Immature natural killer cell (primary cell): ENCODE measurements at places on chromosomes 3 and 15. TPM values are rescaled to one million over a fixed set of nuclear protein-coding genes. Genes with fewer than 3 reads are reported as not detected.

GRCh38 chr3:76698136-76698706, 341.7 kb upstream of the ROBO2 start:
- no peaks in the 10 kb centered on the region for H3K27me3 ChIP-seq
- no peak for DNase-seq
- H3K36me3 ChIP-seq, result no peaks in the 10 kb centered on the region
- no peak overlapping the region for H3K4me3 ChIP-seq

The BOC gene
- polyA plus RNA-seq, result not detected

GRCh38 chr3:134517791-134518190, 31.9 kb downstream of the CEP63 start:
- no peak overlapping the region for H3K27ac ChIP-seq
- H3K27me3 ChIP-seq, result no peaks in the 10 kb centered on the region
- DNase-seq, result no peak
- peaks cover 38% of the 10 kb centered on the region for H3K36me3 ChIP-seq
- peaks cover 44% of the 10 kb centered on the region for H3K4me1 ChIP-seq
- no peak overlapping the region for H3K4me3 ChIP-seq

The FYCO1 gene
- polyA plus RNA-seq, result 2.1 TPM

The TMPRSS7 gene
- not detected for polyA plus RNA-seq

- DNase-seq, result no peak
- H3K4me3 ChIP-seq, result no peak overlapping the region
- no peak overlapping the region for H3K27ac ChIP-seq
- H3K4me1 ChIP-seq, result no peaks in the 10 kb centered on the region
- no peaks in the 10 kb centered on the region for H3K36me3 ChIP-seq
Observed at GRCh38 chr15:26757141-26757540, 15.7 kb downstream of the GABRB3 start.

DNA sequence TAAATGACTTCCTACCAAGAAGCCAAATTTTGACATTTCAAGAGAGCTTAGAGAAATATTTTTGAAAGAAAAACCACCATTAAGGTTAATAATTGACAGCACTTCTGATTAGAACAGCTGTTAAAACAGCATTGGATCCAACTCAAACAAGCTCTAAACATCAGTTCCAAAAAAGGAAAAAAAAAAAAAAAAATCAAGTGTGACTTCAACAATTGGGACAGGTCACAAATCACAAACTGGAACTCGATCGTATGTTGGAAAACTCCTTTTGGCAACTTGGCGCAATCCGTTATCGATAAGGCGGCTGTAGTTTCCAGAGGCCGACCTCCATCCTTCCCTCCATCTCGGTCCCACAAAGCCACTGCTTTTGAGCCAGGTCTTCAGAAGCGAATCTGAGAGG, 17.8 kb downstream of the TLE3 start:
- peaks cover 4% of the 10 kb centered on the region for H3K27me3 ChIP-seq
- peaks cover 21% of the 10 kb centered on the region for H3K36me3 ChIP-seq
- H3K4me1 ChIP-seq, result peaks cover 31% of the 10 kb centered on the region
- H3K4me3 ChIP-seq, result no peak overlapping the region
- no peak overlapping the region for H3K27ac ChIP-seq
- DNase-seq, result no peak
